ENCODE measurements at places on chromosomes 7 and 10.

DNA sequence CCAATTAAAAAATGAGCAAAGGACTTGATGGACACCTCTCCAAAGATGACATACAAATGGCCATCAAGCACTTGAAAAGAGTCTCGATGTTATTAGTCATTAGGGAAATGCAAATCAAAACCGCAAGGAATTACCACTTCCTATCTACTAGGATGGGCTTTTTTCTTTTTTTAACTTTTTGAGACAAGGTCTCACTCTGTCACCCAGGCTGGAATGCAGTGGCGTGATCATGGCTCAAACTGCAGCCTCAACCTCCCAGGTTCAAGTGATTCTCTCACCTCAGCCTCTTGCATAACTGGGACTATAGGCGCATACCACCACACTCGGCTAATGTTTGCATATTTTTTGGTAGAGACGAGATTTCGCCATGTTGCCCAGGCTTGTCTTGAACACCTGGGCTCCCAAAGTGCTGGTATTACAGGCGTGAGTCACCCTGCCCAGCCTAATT lies 13.6 kb downstream of the NKX1-2 start:
- no peak for DNase-seq

DNA sequence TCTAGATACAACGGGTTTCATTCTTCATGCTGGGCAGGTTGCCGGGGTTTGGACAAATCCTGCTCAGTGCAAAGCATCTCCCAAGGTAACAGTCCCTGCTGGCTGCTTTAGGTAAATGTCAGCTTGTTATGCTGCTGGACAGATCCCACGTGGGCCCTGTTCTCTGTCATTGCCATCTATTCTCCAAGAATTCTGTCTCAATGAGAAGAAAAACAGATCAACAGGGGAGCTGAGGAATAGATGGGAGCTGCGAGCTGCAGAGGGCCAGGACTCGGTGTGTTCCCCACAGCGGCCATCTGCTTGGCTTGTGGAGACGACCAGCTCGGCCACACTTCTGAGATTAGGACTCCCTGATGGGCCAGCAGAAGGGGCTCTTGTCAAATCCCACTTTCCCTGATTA lies 235.2 kb downstream of the DPP6 start:
- no peak for DNase-seq

GRCh38 chr7:123023126-123023525 lies 27.6 kb upstream of the TAS2R16 start:
- no peak for DNase-seq

GRCh38 chr10:131127610-131128009 lies 183.9 kb downstream of the TCERG1L start:
- DNase-seq, result no peak

DNA sequence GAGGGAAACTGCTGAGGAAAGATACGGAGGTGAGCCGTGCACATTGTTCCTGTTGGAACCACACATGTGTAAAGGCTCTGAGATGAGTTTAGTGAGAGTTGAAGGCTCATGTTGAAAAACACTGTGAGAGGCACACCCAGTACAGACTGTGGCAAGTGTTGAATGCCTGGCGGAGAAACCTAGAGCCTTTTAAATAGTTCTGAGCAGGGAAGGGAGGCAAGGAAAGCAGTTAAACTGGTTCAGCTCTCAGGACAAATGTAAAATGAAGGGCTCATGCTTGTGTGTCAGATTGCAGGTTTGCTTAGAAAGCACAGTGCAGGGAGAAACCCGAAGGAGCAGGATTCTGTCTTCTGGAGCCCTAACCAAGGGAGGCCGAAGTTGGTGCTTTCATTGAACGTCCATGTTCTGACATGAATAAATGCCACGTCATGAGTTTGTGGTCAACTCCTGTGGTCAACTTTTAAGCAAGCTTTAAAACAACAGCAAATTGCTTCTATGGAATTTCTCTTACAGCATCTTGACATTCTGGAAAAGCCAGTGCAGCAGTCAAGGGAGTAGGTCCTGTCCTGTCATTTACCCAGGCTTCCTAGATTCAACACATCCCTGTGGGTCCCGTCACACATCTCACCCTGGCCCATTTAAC lies 650.9 kb upstream of the GALNT17 start:
- no peak for DNase-seq

DNA sequence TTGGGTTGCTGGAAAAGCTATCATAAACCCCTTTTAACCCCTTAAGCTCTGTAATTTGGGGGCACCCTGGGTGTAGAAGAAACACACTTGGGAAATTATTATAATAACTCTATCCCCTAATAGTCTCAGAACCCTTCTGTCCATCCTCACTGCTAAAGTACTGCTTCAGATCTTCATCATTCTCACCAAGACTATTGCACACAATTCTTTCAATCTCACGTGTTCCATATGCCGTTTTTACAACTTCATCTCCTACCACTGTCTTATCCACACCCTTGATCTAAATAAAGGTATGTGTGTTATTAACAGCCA lies 15.8 kb downstream of the ANKRD22 start:
- no peak for DNase-seq

DNA sequence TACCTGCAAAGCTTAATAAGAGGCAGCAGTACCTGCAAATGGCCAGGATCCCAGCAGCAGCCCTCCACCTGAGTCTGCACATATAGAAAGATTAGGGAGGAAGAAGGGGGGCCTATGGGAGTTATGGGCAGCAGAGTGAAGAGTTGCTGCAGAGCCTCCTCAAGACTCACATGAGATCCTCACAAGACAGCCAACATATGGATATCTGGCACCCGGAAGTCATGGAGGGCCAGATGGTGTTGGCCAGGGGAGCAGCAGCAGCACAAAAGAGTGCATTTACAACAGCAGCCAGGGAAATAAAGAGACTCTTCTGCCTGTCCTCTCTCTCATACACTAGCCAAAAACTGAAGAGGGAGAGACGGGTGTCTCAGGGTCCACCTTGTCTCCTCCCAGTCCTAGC lies 4.0 kb upstream of the TAS2R40 start:
- DNase-seq, result no peak

DNA sequence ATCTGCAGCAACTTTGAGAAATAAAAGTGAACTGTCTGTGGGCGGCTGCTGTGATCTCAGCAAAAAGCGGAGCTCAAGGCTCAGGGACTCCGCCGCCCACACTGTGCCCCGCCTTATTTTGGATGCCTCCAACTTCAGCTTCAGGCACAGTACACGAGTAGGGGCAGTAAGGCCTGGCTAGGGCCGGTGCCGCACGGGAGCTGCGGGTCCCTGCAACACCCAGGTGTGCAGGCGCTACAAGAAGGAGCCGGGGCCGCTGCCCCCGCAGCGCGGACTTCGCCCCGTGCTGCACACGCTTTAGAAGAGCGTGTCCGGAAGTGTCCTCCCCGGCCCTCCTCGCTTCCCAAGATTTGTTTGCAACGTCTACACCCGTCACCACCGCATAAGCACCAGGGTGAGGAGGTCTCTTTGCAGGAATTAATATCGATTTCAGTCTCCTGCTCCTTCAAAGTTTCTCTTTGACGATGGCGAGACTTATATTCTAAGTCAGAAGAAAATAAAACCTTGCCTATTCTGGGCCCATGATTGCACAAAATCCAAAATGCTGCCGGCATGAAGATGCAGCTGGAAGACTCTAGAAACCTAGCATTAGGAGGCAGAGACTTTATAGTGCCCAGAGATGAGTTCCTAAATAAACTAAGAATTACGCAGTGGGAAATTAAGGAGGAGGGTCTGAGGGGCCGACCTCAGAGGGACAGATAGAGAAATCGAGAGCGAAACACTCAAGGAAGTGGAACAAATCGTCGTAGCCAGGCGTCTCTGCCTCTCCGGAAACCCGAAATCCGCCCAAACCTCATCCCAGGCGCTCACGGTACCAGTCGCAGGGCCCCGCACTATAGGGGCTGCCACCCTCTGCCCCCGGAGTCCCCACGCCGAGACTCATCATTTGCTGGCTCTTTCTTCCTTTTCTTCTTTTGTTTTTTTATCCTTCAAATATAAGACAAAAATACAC lies 6.4 kb downstream of the VAX1 start:
- no peak for DNase-seq

DNA sequence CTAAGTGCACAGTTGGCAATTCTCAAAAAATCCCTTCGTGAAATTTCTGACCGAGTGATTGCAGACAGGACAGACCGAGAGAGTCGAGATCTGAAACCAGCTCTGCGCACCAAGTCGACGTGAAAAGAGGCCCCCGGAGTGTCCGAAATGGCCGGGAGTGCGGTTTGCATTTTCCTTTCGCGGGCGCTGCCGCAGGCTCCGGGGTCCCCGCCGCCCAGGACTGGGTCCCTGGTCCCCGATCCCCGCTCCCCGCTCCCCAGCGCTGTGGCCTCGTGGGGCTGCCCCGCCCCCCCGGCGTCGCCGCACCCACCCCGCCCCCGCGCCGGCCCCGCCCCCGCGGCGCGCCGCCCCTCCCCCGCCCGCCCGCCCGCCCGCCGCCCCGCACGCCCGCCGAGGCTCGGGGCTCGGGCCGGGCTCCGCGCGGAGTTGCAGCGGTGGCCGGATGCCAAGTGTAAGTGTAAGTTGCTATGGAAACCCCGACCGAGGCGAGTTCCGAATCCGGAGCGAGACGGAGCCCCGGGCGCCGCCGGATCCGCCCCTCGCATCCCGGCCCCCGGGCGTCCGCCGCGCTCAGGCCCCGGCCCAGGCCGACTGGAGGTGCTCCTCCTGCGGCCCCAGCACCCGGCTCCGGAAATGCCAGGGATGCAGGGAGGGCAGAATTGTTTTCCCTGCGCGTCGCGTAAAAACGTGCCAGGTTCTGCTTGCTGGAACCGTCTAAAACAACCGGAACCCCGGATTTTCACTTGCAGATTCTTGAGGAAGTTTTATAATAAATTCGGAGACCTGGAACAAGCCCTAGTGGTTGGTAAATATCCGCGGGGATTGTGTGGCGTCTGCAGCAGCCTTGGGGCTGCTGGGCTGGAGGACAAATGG lies 4.6 kb downstream of the BMI1 start:
- DNase-seq, result no peak

DNA sequence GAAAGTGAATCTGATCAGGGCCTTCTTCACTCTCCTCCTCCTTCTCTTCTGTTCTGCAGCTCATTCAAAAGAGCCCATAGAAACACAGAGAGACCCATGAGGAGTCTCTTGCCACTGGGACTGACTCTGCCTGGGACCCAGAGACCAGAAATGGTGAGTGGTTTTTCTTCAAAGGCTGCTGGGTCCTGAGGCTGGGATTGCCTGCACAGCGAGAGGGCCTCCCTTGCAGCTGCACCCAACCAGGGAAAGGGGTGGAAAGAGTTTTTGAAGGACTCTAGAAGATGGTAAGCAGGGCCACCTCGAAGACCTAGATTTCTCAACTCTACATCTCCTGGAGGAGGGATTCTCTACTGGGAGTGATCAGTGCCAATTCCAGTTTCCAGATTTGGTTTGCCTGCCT lies 15.5 kb upstream of the HOXA13 start:
- DNase-seq, result no peak

- DNase-seq, result no peak
Measured at GRCh38 chr10:68239596-68240150, 7.8 kb upstream of the ATOH7 start.

Data from glomerular endothelial cell (primary cell).